ENCODE measurements at places on chromosomes 6 and 20. TPM values are rescaled to one million over a fixed set of nuclear protein-coding genes. Genes with fewer than 3 reads are reported as not detected.

GRCh38 chr6:159941286-159942113, 27.4 kb upstream of the IGF2R start:
- peak; percentile 49 for DNase-seq

GRCh38 chr20:25301357-25301920, 53.6 kb downstream of the PYGB start:
- DNase-seq = no peak

Gene TRIM10
- 0.38 TPM for total RNA-seq

Gene SNTA1
- 5.7 TPM for total RNA-seq
